ENCODE measurements at places on chromosomes 4 and X.

GRCh38 chr4:83237591-83237990 is 47.0 kb downstream of the COQ2 start:
- DNase-seq: no peak

- no peak for DNase-seq
Measured at GRCh38 chr4:147929746-147930145, 197.9 kb downstream of the ARHGAP10 start.

DNA sequence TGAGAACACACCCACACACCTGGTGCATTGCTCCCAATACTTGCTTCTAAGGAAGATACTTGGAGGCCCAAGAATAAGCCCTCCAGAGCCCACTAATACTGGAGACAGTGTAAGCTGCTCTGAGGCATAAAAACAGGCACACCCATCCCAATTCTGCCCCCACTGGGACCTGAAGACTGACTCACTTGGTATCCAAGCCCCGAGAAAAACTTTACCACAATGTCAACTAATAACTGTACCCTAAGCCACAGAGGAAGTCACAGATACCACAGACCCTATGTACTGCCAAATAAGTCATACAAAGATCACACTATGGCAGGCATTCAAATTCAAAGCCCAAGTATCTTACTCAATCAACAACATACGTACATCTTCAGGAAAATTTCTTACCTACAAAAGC is 398.2 kb upstream of the SPANXN1 start:
- no peak for DNase-seq

- no peak for DNase-seq
Measured at GRCh38 chr4:29081234-29081955, 1638.8 kb upstream of the PCDH7 start.

- no peak for DNase-seq
Measured at GRCh38 chrX:1592470-1593142, 1.2 kb downstream of the AKAP17A start.

DNA sequence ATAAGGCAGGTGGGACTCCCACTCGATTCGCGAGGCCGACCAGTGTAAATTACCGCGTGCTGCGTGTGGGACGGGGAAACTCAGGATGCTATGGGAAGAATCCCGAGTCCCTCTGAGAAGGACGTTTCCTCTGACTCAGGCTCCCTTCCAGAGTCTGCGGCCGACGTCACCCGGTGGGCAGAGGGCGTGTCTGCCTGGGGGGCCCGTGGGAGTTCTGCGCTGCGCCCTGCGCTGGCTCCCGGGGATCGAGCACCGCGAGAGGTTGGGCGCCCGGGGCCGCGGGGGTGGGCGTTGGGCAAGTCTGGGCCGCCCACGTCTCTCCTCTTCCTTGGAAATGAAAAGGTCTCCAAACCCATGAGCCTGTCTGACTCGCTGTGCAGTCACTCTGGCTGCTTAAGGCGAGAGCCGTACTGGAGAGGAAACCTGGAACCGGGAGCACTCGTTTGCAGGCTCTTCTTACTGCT is 568 bp downstream of the NIPAL1 start:
- no peak for DNase-seq

DNA sequence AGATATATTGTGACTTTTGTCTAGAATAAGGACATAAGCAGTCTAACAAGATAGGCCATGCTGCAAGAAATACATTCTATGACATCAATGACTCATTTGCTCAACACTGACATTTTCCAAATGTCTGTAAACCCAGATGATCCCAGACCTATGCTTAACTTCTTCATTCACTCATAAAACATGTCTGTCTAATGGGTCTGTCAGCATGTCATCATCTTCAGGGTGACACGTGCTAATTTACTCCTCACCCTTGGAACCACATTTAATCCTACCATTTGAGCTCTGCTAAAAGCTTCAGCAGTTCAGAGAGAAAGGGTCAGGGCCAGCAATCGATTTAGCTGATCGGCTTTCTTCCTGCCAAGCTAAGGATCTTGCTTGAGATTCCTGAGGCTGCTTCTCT is 109.4 kb upstream of the MAP3K15 start:
- DNase-seq: no peak

- DNase-seq: no peak
Measured at GRCh38 chr4:156615066-156615531, 356.5 kb downstream of the PDGFC start.

DNA sequence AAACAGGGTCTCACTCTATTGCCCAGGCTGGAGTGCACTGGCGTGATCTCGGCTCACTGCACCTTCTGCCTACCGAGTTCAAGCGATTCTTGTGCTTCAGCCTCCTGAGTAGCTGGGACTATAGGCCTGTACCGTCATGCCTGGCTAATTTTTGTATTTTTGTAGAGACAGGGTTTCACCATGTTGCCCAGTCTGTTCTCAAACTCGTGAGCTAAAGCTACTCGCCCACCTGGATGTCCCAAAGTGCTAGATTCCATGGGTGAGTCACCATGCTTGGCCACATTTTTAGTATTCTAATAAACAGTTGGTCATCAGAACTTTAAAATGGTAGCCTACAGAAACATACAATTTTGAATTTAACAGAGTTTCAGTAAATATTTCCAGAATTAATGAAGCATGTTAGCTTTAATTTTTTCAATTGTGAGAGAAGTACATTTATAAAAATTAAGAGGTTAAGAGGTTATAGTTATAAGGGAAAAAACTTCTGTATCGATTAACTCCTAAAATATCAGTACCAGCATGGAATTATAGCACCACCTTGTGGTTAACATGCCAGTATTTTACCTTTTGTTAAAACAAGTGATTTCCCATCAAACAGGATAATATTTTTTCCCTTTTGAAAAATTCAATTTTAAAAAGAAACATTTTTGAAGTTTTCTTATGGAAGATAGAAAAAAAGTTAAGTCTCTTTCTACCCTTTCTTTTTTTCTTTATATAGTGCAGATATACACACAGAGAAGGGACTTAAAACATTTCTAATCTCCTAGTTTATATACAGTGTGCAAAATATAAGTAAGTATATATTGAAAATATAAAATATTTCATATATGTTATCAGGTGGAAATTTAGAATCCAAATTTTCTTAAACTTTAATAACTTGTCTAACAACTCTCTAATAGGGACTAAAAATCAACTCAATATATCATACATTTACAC is 35.4 kb downstream of the CEP44 start:
- peak; percentile 23 for DNase-seq

- no peak for DNase-seq
Measured at GRCh38 chr4:132227151-132227856, 921.8 kb upstream of the PCDH10 start.

- no peak for DNase-seq
Measured at GRCh38 chrX:130974323-130974722, 71.3 kb upstream of the ENOX2 start.

DNA sequence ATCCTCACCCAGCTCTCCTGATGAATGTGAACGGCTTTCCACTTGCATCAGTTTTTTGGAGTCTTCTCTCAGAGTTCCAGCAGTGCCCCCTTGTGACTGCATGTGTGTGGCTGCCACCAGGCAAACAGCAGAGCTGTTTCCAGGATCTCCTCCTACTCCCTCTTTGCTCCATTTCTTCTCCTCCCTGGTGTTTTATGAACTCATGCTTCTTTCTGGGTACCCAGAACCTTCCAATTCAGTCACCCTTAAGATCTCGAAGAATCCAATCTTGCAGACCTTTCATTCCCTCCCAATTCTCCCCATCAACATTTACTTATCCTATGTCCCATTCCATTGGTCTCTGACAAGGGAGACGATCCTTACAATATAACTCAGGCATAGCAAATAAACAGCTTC is 6.8 kb upstream of the TCEANC start:
- DNase-seq: no peak

DNA sequence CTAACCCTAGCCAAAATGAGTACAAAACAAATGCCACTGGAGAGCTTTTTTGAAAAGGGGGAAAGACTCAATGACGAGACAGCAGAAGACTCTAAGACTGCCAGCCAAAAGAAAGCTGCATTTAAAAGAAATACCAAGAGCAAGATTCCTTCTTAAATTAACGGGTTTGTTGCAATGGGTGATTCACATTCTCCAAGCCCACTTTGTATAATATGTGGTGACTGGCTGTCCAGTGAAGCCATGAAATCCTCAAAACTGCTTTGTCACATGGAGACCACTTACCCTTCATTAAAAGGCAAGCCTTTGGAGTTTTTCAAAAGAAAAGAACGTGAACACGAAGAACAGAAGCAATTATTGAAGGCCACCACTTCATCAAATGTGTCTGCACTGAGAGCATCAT is 68.2 kb downstream of the MRPL1 start:
- no peak for DNase-seq

- no peak for DNase-seq
Measured at GRCh38 chr4:185341841-185342240, 53.9 kb downstream of the LRP2BP start.

DNA sequence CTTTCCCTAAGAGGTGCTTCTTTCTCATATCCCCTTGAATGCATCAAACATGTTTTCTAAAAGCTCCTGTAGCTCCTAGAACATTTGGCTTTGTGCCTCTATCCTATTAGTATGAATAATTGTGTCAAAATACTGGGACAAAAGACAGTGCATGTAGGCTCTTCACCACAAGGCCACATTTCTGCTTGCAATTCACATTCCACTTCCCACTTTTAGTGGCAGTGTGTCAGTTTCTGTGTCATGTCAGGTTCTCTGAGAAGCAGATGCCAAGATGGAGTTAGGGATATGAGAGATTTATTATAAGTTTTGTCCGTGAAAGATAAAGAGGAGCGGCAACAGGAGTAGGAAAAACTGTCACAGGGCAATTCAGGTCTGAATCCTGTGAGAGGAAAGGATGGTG is 61.3 kb upstream of the GPRIN3 start:
- no peak for DNase-seq

- DNase-seq: peak; percentile 43
Measured at GRCh38 chr4:80989921-80990544, 40.5 kb upstream of the BMP3 start.

DNA sequence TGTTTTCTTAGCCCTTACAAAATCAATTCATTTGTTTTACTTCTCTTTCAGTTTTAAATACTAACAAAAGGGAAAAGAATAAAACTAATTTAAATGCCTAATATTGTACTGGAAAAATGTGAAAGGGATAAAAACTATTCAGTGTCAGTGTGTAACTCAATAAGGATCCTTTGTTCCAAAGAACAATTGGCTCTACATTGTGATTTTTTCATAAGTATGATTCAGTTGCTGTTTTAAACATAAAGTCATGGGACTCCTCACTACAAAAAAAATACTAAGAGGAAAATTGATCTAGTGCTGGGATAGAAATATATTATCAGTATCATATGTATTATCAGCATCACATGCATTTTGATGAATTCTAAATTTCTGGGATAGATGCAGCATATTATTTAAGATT is 199.4 kb upstream of the TRAM1L1 start:
- DNase-seq: no peak

DNA sequence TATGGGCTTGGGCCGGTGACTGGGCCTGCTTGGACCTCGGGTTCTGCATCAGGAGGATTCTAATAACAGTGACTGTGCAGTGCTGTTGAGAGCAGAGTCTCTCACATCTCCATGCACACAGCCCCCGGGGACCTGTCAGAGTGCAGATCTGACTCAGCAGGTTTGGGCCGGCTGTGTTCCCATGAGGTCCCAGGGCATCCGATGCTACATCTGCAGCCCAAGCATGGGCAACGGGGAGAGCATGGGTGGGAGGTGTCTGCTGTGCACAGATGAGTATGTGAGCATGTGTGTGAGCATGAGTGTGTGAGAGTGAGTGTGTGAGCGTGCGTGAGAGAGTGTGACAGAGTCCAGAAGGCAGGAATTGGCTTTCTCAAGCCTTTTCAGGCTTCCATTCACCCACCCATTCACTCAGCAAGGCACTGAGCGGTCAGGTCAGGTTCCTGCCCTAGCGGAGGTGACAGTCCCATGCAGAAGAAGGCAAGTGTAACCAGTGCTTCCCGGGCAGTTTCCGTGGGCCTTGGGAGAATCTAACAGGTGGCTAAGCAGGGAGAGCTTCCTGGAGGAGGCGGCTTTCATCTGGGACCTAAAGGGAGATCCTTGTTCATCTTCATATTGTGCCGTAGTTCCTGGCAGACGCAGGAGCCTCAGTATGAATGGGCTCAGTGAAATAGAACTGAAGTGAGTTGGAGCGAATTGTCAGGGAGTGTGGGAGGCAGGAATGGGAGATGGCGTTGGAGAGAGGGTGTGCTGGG is 62.6 kb downstream of the SORCS2 start:
- no peak for DNase-seq

DNA sequence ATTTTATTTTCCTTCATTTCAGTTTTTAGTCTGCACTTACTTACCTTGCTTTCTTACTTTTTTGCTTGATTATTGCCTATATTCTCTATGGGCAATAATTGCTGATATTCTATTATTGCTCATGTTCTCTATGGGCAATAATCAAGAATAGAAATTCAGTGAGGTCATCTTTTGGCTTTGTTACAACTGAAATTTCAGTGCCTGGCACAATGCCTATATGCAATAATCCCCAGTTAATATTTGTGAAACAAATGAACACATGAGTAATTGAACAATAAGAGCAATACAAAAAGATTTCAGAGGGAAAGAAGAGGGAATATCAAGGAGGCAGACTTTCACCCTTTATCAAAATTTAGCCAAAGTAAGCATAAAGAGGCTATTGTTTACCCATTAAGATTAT is 48.6 kb upstream of the ARSJ start:
- DNase-seq: no peak

- DNase-seq: no peak
Measured at GRCh38 chrX:134443020-134443419, 16.9 kb upstream of the HPRT1 start.

GRCh38 chr4:147727476-147728028 is 4.3 kb upstream of the ARHGAP10 start:
- DNase-seq: no peak

GRCh38 chr4:187268940-187269339 is 545.3 kb upstream of the FAT1 start:
- DNase-seq: no peak

DNA sequence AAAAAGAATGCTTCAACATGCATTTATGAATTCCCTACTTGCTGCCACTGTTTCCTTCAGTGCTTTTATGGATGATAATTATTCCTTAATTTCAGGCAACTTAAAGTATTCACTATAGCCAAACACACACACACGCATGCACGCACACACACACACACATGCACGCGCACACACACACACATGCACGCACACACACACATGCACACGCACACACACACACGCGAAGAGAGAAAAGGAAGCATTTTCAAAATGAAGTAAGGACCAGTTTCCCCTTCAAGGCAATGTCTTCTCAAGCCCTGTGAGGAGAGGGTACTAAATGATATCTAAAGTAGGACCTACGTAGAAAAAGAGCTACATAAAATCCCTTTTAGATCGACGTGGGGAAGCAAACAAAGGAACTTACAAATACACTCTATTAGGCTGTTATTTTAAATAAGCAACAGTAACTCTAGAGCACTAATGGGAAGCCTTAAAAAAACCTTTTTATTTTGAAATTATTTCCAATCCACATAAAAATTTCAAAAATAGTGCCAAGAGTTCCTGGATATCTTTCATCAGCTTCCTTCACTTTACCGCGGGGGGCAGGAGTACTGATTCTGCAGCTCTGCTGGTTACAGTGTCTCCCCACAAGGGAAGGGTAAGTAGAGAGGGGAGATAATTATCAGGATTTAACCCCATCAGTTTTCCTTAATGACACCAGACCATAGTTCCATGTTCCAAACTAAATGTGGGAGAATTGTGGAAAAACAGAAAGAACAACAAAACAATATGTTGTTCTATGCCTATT is 13.7 kb downstream of the IRF2 start:
- no peak for DNase-seq

- no peak for DNase-seq
Measured at GRCh38 chr4:85866508-85866907, 391.6 kb downstream of the ARHGAP24 start.

Data from central memory CD4-positive, alpha-beta T cell (primary cell).